ENCODE measurements at places on chromosomes 3 and 15. TPM values are rescaled to one million over a fixed set of nuclear protein-coding genes. Genes with fewer than 3 reads are reported as not detected.

GRCh38 chr3:141411251-141411771 lies 43.0 kb downstream of the ZBTB38 start:
- DNase-seq = peak; percentile 34
- peaks cover 61% of the 10 kb centered on the region for H3K4me1 ChIP-seq
- peak overlapping the region; percentile 31 for H3K4me3 ChIP-seq
- peak overlapping the region; percentile 87 for H3K27ac ChIP-seq
- H3K27me3 ChIP-seq = no peaks in the 10 kb centered on the region

DNA sequence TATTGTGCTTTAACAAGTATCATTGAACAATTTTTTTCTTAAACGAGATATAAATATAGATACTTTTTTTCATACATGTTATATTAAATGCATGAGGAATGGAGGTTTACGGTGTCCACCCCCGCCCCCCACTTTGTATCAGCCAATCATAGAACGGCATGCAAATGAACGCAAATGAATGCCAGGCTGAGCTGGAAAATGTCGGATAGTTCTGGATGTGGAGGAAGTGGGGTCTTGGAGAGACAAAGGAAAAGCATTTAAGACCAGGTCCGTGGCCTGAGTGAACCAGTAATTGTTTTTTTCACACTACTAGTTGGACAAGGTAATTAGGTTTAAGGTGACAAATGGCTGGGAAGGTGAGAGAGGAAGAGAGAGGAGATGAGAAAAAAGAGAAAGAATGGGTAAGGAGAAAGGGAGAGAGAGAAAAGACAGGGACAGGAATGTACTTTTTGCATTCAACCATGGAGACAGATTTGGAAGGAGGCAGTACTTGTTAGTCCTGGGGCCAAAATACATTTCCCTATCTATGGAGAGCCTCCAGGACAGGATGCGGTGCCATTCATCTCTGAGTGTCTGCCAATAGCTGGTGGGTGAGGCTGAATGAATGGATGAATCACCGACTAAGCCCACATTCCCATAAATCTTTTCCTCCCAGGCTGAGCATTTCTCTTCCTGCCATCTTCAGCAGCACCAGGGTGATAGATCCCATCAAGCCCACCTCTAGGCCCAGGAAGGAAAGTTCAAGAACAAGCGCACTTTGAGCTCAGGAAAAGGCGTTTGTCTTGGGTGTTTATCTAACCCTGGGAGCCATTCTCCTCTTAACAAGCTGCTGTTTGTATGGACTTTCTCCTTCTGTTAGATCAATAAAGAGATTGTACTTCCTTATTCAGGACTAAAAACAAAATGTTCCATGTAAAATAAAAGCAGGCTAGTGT lies 1.4 kb upstream of the RAD18 start:
- H3K36me3 ChIP-seq = no peaks in the 10 kb centered on the region
- H3K27ac ChIP-seq = no peak overlapping the region
- H3K4me3 ChIP-seq = no peak overlapping the region

DNA sequence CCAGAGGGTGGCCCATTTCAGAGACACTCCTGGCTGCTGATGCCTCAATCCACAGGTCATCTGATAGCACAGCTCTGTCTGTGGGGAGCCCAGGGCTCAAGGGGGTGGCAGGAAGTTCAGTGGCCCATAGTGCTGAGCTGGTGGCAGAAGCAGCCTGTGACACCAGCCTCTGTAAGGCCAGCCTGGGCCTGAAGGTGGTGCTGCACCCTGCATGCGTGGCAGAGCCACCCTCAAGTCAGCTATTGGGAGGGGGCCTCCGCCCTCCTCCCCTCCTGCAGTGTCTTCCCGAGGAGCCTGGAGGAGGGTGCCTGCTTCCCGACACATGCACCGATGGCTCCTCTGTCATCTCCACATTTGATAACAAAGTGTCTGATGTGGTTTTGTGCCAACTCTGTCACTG lies 3.0 kb downstream of the PLA1A start:
- no peak overlapping the region for H3K4me3 ChIP-seq
- no peaks in the 10 kb centered on the region for H3K27me3 ChIP-seq
- no peak overlapping the region for H3K27ac ChIP-seq
- peak; percentile 5 for DNase-seq
- no peaks in the 10 kb centered on the region for H3K36me3 ChIP-seq
- peaks cover 16% of the 10 kb centered on the region for H3K4me1 ChIP-seq

COLQ gene
- total RNA-seq = 3.5 TPM

SLC2A2 gene
- total RNA-seq = not detected

LINS1 gene
- 39.6 TPM for total RNA-seq

Data from CD4-positive, alpha-beta T cell (primary cell).